ENCODE measurements at places on chromosomes 7 and 10.

DNA sequence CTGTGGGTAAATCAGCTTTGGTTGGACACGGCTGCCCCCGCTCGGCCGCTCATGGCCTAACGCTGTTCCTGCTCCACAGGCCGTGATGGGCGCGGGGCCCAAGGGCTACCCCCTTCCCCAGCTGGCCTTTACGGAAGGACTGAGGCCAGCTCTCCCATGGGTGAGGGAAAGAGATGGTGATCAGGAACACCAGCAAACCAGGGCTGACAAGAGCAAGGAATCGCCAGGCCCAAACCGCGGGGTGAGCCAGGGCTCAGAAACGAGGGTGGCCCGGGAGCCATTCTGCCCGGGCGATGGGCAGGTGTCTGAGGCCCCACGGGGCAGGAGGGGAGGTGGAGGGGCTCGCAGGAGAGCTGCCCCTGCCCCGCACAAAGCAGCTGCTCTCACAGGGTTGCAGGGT lies 26.6 kb downstream of the GPER1 start:
- no peak for DNase-seq

- DNase-seq, result no peak
Observed at GRCh38 chr10:112227331-112227987, 43.9 kb upstream of the GPAM start.

- no peak for DNase-seq
Observed at GRCh38 chr7:2668401-2668800, 19.6 kb upstream of the AMZ1 start.

- no peak for DNase-seq
Observed at GRCh38 chr7:130390486-130390885, 10.2 kb downstream of the CPA1 start.

DNA sequence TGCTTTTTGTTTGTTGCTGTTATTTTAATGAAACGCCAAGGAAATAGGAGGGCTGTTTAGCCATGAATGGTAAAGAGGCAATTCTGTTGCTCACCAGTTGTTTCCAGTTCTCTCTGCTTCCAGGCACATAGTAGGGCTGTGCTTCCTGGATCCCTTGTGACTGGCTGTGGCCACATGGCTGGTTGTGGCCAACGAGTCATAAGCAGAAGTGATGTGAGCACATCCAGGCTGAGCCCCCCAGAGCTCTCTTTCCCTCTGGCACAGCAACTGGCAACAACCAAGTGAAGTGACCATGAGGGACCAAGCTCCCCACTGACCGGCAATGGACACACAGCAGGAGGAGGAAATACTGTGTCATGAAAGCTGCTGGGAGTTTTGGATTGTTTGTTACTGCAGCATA lies 10.3 kb downstream of the GRID1 start:
- DNase-seq, result no peak

- no peak for DNase-seq
Observed at GRCh38 chr7:159095979-159096411, 48.7 kb downstream of the VIPR2 start.

- no peak for DNase-seq
Observed at GRCh38 chr7:30476459-30477145, 2.0 kb downstream of the NOD1 start.

DNA sequence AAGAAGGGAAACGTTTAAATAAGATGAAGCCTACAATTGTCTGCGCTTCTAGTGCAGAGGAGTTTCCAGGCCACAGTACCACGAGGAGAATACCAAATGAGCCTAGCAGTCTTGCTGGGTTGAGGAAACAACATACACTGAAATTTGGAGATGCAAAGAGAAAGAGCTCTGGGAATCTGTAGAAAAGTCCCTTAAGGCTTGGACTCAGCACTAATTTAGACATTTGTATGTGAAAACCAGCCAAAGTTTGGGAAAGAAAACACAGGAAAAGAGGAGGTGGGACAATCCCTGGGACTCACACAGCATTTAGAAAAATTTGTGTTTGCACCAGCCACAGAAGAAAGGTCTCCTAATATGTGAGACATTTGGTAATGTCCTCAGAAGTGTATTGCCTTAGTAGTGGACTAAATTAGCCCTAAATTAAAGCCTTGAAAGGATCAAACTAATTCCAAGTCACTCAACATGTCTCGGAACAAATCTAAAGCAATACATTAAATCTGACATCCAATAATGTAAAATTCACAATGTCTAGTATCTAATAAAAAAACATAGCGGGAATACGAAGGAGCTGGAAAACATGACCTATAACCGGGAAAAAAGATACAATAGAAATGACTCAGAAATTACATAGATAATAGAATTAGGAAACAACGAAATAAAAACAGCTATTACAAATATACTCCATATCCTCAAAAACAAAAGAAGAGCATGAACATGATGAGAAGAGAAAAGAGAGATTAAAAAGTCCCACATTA lies 187.1 kb upstream of the NAMPT start:
- no peak for DNase-seq

GRCh38 chr10:99619851-99620710 lies at the start of gene SLC25A28:
Gene SLC25A28 (minus strand): TSS chr10:99620439. CDS start chr10:99620335, 104 bp downstream.
- DNase-seq, result peak; percentile 93

DNA sequence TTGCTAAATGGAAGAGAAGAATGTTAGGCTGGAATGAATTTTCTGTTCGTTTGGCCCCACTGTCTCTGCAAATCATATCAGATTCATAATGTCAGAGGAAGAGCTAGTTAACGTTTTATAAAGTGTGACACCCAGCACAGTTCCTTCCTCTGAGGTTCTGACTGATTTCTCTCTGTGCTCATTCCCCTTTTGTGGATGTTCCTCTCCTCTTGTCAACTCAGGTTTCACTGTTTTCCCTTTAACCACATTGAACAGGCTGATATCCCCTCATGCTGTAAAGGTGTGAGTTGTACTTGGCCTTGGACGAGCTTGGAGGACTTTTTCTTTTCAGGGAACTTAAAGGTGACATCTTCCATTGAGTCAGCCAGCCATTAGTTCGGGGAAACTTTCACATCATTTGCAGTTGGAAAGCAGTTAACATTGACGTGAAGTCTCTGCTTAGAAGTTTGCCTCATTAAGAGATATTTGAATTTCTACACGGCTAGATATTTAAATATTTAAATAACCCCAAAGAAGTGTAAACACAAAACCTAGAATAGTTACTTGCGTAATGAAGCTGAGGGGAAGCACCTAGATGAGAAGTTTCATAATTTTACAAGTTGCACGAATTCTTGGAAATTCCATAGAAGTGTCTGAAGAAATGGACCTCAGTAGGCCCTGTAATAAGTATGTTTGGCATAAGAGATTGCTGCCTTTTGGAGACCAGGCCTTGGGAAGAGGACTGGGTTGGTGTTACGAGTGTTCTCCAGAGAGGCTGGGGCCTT lies 101.5 kb upstream of the EGR2 start:
- no peak for DNase-seq

Measured in stimulated activated naive CD8-positive, alpha-beta T cell treated with anti-CD3 and anti-CD28 coated beads, Interleukin-15, Interleukin-2, amounts not matched to agents 100 U/mL and 50 U/mL, for 24 hours (primary cell).